ENCODE measurements at places on chromosomes 4 and X. TPM values are rescaled to one million over a fixed set of nuclear protein-coding genes. Genes with fewer than 3 reads are reported as not detected.

GRCh38 chrX:103157496-103158316, 57.2 kb upstream of the BEX4 start:
- DNase-seq, result peak; percentile 22

- no peak for DNase-seq
Observed at GRCh38 chr4:184288451-184289178, 70.9 kb upstream of the ENPP6 start.

- DNase-seq, result peak; percentile 76
Observed at GRCh38 chr4:74133786-74134499, 24.0 kb upstream of the MTHFD2L start.

DNA sequence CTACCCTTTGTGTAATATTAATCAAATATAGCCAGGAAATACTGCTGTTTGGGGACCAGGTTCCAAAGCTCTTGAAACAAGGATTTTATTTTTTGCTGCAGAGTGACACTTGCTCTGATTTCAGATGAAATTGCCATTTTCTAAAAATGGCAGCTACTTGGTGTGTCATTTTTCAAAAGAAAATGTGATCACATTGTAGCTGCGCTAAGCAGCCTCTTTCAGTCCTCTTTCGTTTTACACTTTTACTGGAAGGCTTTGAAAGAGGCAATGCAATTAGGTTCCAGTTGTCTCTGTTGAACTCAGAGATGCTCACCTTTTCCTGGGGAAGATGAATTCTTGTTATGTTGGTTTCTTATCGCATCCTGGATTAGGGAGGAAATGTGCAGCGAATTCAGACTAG, 85.1 kb downstream of the CT47B1 start:
- no peak for DNase-seq

- DNase-seq, result no peak
Observed at GRCh38 chrX:109878236-109878635, 124.7 kb upstream of the TMEM164 start.

GRCh38 chrX:25548811-25549210, 533.0 kb upstream of the ARX start:
- DNase-seq, result no peak

GRCh38 chr4:51995647-51996220, 24.4 kb downstream of the LRRC66 start:
- DNase-seq, result no peak

GRCh38 chrX:119008110-119008744, 33.8 kb downstream of the LONRF3 start:
- no peak for DNase-seq

- no peak for DNase-seq
Observed at GRCh38 chr4:162406637-162407365, 243.0 kb upstream of the FSTL5 start.

DNA sequence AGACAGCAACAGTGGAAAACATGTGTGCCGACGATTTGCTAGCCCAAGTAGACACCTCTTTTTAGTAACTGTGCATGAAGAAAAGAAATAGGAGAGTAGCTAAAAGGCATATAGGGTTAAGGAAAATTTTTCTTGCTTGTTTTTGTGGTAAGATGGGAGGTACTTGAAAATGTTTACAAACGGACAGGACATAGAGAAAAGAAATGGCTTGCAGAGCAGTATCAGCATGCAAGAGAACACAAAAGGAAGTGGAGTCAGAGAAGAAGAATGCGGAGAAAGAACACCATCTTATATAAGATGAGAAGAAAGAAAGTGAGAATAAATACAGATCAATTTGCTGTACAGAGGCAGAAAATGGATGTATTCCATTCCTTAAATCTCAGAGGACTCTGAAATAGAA, 263.7 kb upstream of the ETNPPL start:
- no peak for DNase-seq

GRCh38 chr4:81221303-81222081, 6.5 kb upstream of the PRKG2 start:
- DNase-seq, result no peak

DNA sequence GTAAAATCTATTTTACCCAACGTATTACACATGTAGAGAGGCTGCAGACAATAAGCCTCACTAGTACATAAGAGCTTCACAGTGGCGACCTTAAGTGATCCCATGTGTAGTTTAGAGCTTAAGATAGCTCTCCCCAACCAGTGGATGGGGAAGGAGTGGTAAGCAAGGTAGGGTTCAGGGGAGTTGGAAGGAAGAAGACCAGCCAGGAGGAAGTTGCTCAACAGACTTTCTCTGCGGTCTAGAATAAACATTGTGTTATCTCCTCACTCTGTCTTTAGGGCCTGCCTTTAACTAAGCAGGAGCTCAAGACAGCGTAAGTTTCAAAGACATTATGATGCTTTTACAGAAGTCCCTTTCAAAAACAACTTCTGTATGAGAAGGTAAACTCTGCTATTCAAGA, 16.8 kb downstream of the MEPE start:
- no peak for DNase-seq

DNA sequence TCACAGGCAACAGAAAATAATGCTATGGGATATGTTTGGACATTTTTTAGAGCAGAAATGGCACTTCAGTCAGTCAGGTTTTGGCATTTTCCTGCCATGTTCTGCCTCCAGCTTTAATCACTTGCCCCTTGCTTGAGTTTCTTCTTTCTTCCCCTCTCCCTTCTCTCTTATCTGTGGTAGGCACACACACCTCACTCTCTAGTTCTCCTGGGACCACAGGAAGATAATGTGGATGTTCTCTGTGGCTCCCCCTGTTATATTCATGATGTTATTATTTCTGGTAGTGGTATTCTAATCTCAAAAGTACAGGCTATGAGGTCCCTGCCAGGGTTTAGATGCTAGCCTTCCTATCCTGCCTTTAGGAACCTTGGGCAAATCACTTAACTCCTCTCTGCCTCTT, 5.2 kb downstream of the HADH start:
- no peak for DNase-seq

GRCh38 chr4:3168029-3168428, 80.9 kb upstream of the MSANTD1 start:
- DNase-seq, result peak; percentile 30

DNA sequence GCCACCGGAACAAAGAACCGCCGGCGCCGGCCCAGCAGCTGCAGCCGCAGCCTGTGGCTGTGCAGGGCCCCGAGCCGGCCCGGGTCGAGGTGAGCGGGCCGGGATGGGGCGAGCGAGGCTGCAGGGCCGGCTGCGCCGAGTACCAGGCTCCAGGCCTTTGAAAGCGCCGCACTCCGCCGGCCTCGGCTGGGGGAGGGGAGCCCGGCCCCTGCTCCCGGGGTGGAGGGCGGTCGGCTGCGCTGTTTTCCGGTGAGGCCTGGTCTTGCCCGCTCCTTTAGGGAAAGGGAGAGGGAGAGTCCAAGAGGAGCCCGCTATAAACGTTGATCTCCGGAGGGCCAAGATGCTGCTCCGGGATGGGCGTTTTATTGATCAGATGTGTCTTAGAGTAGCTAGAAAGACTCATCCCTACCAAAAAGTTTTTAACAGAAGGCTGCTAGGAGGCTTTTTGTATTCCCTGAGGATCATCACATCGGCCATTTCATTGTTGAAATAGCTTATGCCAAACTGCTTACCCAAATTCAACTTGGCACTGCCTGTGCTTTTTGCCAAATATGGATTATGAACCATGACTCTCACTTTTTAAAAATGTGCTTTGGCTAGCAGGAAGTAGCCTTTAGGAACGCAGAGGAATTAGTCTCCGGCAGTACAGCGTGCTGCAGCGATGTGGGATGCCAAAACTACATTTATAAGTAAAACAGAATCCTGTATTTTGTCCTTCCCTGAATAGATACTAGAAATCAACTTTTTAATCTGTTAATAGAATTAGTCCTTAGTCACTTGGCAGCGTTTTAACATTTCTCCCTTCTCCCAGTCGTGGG, 760 bp downstream of the TMEM165 start:
- peak; percentile 41 for DNase-seq

DNA sequence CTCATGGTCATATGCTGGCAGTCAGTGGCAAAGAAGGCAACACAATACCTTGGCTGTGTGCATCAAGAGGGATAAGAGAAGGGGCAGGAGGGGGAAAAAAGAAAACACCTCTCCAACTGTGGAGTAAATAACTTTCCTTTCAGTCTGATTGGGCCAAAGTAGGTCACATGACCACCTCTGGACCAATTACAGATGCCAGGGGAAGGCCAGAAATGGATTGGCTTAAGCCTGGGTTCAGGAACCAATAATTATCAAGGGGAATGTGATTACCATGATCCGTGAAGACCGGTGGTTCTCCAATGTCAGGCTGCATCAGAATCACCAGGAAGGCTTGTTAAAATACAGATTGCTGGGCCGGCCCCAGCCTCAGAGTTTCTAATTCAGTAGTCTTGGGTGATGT, 7.4 kb upstream of the ADGRG2 start:
- no peak for DNase-seq

The RNF212 gene
- polyA plus RNA-seq, result 1.1 TPM

The RPA4 gene
- 0.08 TPM for polyA plus RNA-seq

The IQCM gene
- not detected for polyA plus RNA-seq

The HDAC8 gene
- polyA plus RNA-seq, result 19.3 TPM

The ANOS1 gene
- polyA plus RNA-seq, result 8.5 TPM

The COX7B gene
- polyA plus RNA-seq, result 677 TPM

The FGFBP2 gene
- 0.20 TPM for polyA plus RNA-seq

The RNF128 gene
- 4.1 TPM for polyA plus RNA-seq

The CDS1 gene
- 18.2 TPM for polyA plus RNA-seq

The GABRG1 gene
- polyA plus RNA-seq, result not detected
